ENCODE measurements at places on chromosomes 3 and 15.

DNA sequence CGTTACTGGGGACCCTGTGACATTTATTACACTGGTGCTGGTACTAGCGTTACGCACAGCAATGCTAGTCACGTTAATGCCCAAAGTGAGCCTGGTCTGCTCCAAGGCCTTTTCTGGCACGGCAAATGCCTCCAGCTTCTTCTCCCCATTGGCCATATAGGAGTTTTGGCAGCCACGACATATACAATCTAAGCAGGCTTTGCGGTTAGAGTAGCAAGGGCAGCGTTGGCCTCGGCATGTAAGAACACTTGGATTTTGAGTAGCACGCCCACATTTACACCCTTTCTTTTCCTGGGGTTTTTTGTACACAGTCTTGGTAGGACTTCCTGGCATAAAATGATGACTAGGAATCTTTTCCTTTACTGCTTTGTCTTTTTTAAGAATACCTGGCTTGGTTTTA, 44.9 kb downstream of the MSL2 start:
- no peak for DNase-seq

- DNase-seq: no peak
These were observed 1.4 kb upstream of the MRPS25 start for GRCh38 chr3:15066467-15066866.

GRCh38 chr3:36893826-36894225, 51.0 kb downstream of the TRANK1 start:
- DNase-seq: no peak

- DNase-seq: peak; percentile 94
These were observed at the start of gene CAMK1 for GRCh38 chr3:9769426-9770275. TSS of gene CAMK1 (minus strand) at chr3:9769947. CDS start at chr3:9767749, 2,198 bp downstream.

DNA sequence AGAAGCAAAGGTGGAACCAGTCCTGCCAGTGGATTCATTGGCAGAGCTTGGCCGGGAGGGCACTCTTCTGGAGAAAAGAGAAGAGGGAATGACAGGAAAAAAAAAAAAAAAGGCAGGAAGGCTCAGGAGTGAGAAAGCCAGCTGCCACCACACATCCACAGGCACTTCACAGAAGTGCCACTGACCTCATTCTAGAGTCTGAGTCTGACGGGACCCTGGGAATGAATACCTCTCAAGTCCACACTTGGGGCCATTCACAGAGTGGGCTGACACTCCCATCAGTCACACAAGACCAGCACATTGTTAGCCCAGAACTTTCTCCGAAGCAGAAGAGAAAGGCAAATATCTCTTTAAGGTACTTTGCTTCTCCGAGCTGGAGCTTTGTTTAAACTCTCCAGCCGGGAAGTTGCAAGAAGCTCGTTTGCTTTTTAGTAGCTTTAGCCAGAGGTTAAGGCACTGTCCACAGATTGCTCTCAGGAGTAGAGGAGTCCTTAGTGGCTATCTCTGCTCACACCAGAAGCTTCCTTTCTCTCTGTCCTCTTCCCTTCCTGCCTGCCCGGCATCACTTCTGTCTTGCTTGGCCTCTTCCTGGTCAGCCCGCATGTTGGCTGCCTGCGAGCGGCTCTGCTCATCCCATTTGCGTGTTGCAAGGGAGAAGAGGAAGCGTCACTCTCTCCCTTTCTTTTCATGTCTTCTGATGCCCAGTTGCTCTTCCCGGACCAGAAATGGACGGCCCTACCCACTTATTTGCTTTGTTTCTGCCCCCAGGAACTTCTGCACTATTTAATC, 53.8 kb downstream of the CMTM6 start:
- no peak for DNase-seq
